Spinal cord (tissue), 10 donors: ENCODE measurements at places on chromosomes 6 and 20. TPM values are rescaled to one million over a fixed set of nuclear protein-coding genes. Genes with fewer than 3 reads are reported as not detected.

The PPARD gene
- 12.8 TPM for total RNA-seq

The AVP gene
- not detected for total RNA-seq

The RHAG gene
- total RNA-seq, result 2.4 TPM

The DLL1 gene
- 10.4 TPM for total RNA-seq

The EFHC1 gene
- 44.3 TPM for total RNA-seq

The PDYN gene
- 1.2 TPM for total RNA-seq

The HAO1 gene
- not detected for total RNA-seq

The KCTD20 gene
- total RNA-seq, result 108 TPM

The OR2B6 gene
- total RNA-seq, result not detected

The ZKSCAN8 gene
- total RNA-seq, result 25.7 TPM

The FAM50B gene
- total RNA-seq, result 10.1 TPM

The CST5 gene
- not detected for total RNA-seq

The YWHAB gene
- 258 TPM for total RNA-seq

The TMEM14C gene
- total RNA-seq, result 65.1 TPM

The CENPW gene
- total RNA-seq, result 3.7 TPM

The KHDRBS2 gene
- 9.2 TPM for total RNA-seq

The LZTS3 gene
- 21.4 TPM for total RNA-seq

The CST7 gene
- total RNA-seq, result 0.55 TPM

The PDCD2 gene
- total RNA-seq, result 64.4 TPM

The ANGPT4 gene
- 0.39 TPM for total RNA-seq

The SLC13A3 gene
- 303 TPM for total RNA-seq

The OPRL1 gene
- 5.2 TPM for total RNA-seq

The ACSS1 gene
- total RNA-seq, result 37.3 TPM

The SPTLC3 gene
- total RNA-seq, result 53.6 TPM

The DNAH8 gene
- 0.06 TPM for total RNA-seq

The ZSCAN23 gene
- 9.9 TPM for total RNA-seq

The BPIFB1 gene
- not detected for total RNA-seq

The DSE gene
- 59.1 TPM for total RNA-seq

The KATNA1 gene
- total RNA-seq, result 18.3 TPM

The SMIM29 gene
- total RNA-seq, result 14.9 TPM

The CNR1 gene
- 70.8 TPM for total RNA-seq

The SLC44A4 gene
- total RNA-seq, result 0.55 TPM

The PGC gene
- total RNA-seq, result not detected

The CSTF1 gene
- 31.3 TPM for total RNA-seq

The CYP39A1 gene
- 10.8 TPM for total RNA-seq

The C6orf15 gene
- not detected for total RNA-seq
